ENCODE measurements at places on chromosomes 5 and 9.

DNA sequence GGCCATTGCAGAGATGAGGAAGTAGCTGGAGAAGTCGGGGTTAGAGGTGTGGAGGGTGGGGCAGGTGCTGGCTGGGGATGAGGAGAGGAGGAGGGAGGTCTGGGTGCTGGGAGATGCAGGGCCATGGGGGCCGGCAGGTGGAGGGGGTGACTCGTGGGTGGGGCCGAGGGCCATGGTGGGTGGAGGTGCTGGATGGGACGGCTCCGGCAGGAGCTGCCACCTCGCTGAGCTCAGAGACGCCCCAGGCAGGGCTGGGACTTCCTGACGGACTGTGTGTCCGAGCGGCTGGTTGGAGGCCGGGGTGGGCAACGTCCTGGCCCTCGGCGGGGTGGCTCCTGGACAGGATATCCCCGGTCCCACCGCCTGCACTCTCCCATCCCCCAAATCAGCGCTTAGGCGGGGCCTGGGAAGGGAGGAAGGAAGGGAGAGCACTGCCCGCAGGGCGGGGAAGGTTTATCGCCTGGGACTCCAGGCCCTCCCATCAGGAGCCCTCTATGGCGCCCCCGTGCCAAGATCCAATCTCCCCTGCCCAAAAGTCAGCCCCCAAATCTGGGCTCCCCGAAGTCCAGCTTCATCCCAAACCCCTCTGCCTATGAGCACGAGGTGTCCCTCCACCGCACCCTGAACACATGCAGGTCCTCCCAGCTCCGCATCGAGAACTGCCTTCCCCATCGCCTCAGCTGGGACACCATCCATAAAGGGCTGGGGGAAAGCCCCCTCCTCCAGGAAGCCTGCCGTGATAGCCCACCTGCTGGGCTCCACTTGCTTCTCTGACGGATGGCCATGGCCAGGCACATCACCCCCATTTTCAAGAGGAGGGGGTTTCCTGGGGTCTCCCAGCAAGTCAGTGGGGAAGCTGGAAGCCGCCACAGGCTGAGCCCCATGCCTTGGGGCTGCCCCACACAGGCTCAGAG, 58.3 kb upstream of the NOTCH1 start:
- DNase-seq: peak; percentile 28

DNA sequence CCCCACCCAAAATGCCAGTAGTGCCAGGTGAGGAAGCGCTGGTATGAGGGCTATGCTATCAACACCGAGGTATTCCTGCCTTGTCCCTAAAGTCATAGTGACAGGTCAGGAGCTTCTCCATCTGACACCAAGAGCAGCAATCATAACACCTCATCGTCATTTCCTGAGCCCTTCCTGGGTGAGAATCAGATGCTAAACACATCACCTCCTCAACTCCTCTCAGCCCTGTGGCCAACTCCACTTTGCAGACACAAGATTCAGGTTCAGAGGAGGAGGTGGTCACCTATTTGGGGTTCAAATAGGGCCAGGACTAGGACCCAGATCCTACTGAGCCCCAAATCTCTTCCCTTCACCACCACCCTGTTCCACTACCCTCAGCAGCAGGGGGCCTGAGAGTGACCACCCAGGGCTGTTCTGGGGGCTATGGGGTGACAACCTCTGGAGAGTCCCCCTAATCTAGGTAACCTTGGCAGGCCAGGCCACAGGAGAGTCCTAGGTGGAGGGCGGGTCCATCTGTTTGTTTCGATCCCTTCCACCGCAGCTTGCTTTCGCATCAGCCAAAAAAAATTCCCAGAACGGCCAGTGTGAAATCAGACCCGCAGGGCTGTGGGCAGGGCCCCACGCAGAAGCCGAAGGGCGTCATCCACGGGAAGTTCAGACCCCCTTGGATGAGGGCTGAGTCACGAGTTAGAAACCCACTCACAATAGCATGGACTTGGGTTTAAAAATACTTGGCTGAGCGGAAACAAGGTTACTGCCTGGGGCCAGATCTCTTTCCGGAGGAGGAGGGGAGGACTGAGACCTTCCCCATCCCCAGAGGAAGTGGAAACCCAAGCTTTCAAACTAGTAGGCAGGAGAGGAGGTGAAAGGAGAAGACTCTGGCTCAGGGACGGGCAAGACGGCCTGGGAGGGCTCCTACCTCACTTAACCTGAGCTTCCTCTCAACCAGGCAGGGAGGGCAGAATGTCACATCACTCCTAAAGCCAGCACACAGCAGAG, 8.7 kb downstream of the STK10 start:
- no peak for DNase-seq

DNA sequence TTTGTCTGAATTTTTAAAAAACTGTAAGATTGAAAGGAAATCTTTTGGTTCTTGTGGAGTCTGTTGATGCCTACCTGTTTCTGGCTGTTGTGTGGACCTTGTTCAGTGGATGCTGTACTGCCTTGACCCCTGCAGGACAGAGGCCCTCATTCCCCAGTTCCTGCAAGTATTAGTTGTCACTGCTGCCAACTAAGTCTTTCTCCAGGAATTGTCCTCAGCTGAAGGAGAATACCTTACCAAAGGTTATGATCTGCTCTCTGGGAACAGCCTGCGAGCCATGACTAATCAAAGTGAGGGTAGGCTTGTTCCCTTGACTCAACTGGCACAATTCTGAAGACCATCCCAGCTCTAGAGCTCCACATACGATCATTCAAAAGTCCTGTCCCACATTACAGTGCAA, 145.3 kb upstream of the FST start:
- no peak for DNase-seq

GRCh38 chr5:133200256-133200655, 148.4 kb downstream of the HSPA4 start:
- peak; percentile 54 for DNase-seq

GRCh38 chr9:121817476-121817875, 166.0 kb downstream of the DAB2IP start:
- DNase-seq: no peak

- DNase-seq: peak; percentile 28
These were observed 10.9 kb downstream of the PTCH1 start for GRCh38 chr9:95505717-95506427.

GRCh38 chr9:115367321-115367720, 249.4 kb upstream of the TNC start:
- no peak for DNase-seq

- no peak for DNase-seq
These were observed 655.2 kb downstream of the ANXA1 start for GRCh38 chr9:73806876-73807275.
